ENCODE measurements at places on chromosomes 3 and 15. TPM values are rescaled to one million over a fixed set of nuclear protein-coding genes. Genes with fewer than 3 reads are reported as not detected.

Gene LRRK1
- total RNA-seq, result 0.17 TPM

Gene AADACL2
- not detected for total RNA-seq

Gene CPA3
- 1.1 TPM for total RNA-seq

Gene SCAANT1
- 4.7 TPM for total RNA-seq

Gene LIPH
- not detected for total RNA-seq

GRCh38 chr3:129439226-129439816, 427 bp downstream of the MBD4 start:
- DNase-seq, result peak; percentile 71

DNA sequence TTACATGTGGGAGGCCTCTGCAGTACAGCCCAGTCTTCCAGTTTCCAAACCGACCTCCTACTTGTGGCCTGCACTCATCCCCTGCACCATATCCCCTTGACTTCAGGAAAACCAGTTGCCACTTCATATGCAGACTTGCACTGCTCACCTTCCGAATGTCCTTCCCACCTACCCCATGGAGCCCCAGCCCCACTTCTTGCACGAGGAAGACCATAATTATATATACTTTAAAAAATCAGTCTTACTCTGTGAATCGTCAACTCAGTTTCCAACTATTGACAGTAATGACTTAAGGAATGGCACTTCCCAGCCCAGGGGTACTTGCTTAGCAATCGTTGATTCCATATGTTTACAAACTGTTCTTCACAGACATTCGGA, 136.1 kb downstream of the OPA1 start:
- no peak for DNase-seq

DNA sequence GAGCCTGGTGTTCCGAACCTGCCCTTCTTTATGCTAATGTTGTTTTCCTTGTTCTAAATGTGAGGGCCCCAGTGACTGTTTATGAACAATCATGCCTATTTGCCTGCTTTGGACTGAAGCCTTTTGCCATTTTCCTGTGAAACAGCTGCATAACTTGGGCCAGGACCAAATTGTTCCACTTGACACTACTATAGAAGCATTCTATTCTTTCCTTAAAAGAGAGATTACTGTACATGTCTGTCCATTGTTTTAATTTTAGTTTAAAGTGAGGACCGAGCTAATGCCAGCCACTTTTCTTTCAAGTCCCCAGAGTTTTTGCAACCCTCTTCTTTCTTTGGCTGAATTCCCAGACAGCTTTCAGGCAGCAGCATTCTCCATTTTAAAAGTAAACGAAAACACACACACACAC, 980.3 kb downstream of the CADM2 start:
- no peak for DNase-seq

- DNase-seq, result no peak
Measured at GRCh38 chr3:187765342-187765741, 20.1 kb upstream of the BCL6 start.

GRCh38 chr3:188431553-188431952, 277.6 kb downstream of the LPP start:
- DNase-seq, result no peak

DNA sequence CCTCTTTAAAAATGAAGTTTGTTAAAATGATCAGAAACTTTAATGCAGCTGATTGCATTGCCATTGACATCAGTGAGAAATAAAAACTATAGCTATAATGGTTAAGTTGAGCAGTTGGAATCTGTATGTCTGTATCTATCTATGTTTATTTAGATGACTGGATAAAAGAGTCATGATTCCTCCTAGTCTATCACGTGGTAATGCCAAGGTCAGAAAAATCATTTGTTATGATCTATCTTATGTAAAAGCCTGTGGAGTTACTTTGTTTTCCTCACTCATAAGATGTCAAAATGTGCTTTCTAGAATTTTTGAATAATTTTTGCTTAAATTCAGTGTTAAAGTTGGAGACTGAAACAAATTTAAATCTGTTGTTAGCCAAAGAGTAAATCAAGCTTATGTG, 63.3 kb downstream of the MBNL1 start:
- DNase-seq, result no peak

DNA sequence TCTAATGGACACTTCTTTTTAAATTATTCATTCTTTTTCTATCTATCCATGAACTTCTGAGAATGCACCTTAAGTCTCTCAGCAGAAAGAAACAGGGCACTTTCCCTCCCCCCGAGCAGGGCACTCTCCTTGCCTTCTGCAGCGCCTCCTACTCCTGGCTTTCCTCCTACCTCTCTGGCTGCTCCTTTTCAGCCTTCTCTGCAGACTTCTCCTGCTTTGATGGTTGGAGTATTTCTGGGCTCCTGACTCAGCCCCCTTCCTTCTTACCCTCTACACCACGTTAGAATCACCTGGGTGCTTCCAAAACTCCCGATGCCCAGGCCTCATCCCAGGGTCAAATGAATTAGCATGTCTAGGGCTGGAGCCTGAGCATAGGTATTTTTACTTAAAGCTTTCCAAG, 3.4 kb downstream of the SCN5A start:
- DNase-seq, result no peak

- no peak for DNase-seq
Measured at GRCh38 chr15:95853350-95853749, 477.1 kb upstream of the NR2F2 start.

GRCh38 chr3:35678643-35679161, 39.4 kb downstream of the ARPP21 start:
- DNase-seq, result no peak

- no peak for DNase-seq
Measured at GRCh38 chr15:98548139-98548971, 100.0 kb upstream of the IGF1R start.

GRCh38 chr3:123637131-123637530, 52.3 kb upstream of the HACD2 start:
- DNase-seq, result no peak

GRCh38 chr3:73561494-73561893, 63.2 kb downstream of the PDZRN3 start:
- no peak for DNase-seq

Data from CD4-positive, CD25-positive, alpha-beta regulatory T cell (primary cell).